ENCODE measurements at places on chromosomes 5 and 9.
A peak's percentile ranks its signal among the peaks of the same experiment; 100 is the strongest.

DNA sequence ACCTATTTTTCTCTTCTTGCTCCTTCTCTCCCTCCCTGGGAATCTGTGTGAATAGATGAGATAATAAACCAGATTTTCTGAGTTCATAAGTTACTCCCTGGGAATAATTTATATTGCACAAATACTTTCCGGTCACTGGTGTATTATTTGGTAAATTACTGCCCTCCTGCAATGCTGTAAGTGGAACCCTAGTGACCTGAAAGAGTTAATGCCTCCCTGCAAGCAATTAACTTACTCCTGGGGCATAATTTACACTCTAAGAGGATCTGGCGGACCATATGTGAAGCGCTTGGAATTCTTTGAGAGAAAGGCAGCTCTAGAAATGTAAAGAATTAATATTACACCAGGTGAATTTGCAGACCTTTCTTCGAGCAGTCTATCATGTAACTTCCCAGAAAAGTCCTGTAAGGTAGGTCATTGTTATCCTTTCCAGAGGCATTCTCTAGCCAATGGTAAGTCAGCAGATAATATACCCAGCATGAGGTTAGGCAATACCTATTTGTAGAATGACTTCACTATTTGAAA is 7.0 kb upstream of the GDNF start:
- no peak for DNase-seq

DNA sequence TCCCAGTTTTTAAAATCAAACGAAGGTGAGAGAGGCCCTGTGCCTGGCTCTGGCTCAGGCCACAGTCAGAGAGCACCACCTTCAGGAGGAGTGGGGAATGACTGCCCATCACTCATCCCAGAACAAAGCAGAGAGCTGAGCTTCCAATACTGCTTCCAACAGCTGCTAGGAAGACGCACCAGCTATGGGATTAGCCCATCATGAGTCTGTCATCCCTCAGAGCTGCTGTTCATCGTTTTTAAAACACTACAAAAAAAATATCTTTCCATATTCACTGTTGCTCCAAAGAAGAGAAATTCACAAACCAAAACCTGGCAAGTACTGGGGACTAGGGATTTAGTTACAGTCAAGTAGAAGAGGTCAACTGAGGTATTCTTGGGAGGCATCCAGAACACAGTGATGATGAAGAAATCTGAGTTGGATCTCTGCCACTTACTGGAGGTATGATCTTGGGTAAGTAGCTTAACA is 102.4 kb downstream of the CDK5RAP2 start:
- DNase-seq: peak; percentile 87

DNA sequence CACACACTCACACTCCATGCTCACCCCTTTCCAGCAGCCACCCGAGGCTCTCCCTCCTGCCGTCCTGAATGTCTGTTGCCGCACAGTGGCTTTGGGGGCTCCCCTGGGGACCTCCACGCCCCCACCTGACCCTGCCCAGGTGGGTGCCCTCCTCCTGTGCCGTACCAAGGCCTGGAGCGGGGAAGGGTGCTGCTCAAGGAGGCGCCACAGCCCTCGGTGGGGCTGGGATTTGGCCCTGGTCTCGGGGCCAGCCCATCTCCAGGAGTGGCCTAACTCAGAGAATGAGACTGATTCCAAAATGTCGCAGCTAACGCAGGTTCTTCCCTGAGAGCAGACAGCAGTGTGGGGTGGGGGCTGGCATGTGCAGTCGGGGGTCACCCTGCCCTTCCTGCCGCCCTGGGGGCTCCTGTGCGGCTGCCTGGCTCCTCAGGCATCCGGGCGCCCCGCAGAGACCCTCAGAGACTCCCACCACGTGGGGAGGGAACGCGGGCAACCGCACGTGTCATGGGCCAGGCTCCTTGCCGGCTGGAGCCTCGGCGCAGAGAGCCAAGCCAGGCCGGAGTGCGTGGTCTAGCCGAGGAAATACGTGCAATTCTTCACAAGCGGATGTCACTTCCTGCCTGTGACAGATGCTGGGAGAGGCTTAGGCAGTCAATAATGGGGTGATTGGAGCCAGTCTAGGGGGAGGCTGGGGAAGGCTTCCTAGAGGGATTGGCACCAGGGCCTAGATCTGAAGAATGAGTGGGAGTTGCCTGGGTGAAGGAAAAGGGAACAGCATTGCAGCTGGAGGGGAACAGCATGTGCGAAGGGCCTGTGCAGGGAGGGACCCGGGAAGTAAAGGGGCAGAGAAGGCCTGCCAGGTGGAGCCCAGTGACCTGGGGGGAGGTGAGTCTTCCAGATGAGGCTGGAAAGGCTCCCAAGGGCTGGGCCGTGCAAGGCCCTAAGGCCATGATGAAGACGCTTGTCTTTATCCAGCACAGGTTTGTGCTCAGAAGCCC is 44.1 kb downstream of the C9orf50 start:
- DNase-seq: no peak

DNA sequence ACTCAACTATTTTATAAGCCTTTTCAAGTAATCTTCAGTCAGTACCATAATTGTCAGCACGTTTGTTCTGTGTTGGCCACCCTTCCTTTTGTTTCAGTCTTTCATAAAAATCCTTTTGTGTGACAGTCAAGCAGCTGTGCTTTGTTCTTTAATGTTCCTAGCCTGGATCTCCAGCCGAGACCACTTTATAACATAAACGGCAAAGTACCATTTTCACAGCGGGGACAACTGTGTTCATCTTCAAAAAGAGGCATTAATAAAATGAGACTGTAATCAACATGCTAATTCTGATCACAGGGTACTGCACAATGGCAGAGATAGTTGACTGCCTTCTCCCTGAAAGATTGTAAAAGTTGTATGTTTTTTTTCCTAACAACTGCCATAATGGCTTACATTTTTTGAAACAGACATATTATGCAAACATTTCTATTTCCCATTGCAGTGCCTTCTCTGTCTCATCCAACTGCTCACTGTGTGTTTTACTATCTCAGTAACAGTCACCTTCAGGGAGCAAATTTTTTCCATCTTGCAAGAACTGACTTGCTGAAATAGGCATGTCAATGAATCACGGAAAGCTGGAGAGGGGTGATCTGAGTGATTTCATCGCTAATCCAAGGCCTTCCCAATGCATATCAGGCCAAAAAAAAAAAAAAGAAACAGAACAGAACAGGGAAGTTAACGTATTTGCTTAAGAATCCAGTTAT is 828.5 kb upstream of the DMAC1 start:
- no peak for DNase-seq
